ENCODE measurements at places on chromosomes 2 and 18.

- DNase-seq: peak; percentile 89
These were observed 46.4 kb upstream of the SPP2 start for GRCh38 chr2:234003972-234004617.

- no peak for DNase-seq
These were observed 150.0 kb upstream of the MYCN start for GRCh38 chr2:15790326-15790725.

DNA sequence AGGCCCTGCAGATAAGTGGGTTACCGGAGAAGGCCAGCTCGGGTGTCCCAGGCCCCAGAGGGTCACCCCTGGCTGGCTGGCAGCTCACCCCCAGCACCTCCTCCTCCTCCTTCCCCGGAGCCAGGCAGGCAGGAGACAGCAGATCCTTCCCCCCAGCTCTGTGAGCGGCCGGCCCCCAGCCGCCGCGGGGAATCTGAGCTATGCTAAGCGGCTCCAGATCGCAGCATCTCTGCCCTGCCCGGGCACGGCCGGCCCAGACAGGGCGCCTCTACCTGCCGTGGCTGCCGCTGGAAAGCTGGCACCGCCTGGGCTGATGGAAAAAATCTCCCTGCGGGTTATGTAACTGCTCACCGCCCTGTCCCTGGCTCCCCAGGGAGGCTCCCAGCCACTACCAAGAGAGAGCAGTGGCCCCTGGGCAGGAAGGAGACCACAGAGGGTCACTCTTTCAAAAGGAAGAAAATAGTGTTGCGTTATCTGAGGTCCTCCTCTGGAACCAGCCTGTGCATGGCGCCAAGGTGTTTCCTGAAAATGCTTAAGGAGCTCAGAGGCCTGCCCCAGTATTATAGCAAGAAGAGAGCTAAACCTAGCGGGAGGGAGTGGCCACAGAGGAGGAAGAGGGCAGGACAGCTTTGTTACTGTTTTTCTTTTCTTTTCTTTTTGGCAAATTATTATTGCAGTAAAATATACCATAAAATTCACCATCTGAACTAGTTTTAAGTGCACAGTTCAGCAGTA lies 179.0 kb downstream of the SMAD7 start:
- no peak for DNase-seq

- no peak for DNase-seq
These were observed 318.8 kb downstream of the CCDC85A start for GRCh38 chr2:56502616-56503015.

- peak; percentile 44 for DNase-seq
These were observed 949.8 kb upstream of the LRATD1 start for GRCh38 chr2:13682540-13683272.

DNA sequence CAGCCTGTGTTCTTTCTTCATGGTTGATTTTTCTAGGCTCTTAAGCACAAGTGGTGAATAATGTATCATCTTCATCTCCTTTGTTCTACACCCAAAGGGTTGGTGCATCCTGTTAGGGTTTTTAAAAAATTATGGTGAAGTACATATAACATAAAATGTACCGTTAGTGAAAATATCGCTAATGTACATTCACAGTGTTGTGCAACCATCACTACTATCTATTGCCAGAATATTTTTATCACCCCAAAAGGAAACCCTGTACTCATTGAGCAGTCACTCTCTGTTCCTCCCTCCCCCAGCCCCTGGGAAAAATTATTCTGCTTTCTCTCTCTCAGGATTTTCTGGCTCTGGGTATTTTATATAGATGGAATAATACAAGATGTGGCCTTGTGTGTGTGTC lies 98.5 kb downstream of the PRKCE start:
- DNase-seq: no peak

- DNase-seq: no peak
These were observed 49.8 kb upstream of the TNP1 start for GRCh38 chr2:216909541-216910210.

GRCh38 chr18:75779910-75780309 lies 352.4 kb upstream of the SMIM21 start:
- no peak for DNase-seq

DNA sequence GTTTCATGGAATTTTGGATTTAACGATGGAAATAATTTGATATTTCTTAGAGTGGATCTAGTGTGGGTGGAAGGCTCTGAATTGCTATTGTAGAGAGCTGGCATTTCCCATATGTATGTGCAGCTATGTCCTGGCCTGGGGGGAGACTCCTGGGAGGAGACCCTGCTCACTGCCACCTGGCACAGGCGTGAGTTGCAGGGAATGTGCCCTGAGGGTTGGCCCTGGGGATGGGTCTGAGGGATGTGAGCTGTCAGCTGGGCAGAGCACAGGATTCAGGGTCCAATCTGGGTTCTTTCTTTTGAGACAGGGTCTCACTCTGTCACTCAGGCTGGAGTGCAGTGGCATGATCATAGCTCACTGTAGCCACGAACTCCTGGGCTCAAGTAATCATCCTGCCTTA lies 120.2 kb downstream of the CLIP4 start:
- DNase-seq: no peak

DNA sequence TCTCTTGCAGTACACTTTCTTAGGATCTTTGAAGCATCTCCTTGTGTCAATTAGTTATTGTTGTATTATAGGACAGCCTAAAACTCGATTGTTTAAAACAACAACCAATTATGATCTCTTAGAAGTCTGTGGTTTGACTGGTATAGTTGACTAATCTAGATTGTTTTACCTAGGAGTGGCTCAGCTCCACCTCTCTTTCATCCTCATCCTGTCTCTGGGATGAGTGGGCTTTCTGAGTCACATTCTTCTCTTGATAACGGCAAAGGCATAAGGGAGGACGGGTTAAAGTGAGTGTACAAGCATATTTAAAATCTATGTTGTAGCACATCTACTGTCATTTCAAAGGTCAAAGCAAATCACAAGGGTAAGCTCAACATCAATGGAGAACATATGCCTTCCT lies 102.3 kb upstream of the GULP1 start:
- peak; percentile 25 for DNase-seq

- DNase-seq: peak; percentile 90
These were observed 650.5 kb downstream of the GALR1 start for GRCh38 chr18:77899972-77900754.

DNA sequence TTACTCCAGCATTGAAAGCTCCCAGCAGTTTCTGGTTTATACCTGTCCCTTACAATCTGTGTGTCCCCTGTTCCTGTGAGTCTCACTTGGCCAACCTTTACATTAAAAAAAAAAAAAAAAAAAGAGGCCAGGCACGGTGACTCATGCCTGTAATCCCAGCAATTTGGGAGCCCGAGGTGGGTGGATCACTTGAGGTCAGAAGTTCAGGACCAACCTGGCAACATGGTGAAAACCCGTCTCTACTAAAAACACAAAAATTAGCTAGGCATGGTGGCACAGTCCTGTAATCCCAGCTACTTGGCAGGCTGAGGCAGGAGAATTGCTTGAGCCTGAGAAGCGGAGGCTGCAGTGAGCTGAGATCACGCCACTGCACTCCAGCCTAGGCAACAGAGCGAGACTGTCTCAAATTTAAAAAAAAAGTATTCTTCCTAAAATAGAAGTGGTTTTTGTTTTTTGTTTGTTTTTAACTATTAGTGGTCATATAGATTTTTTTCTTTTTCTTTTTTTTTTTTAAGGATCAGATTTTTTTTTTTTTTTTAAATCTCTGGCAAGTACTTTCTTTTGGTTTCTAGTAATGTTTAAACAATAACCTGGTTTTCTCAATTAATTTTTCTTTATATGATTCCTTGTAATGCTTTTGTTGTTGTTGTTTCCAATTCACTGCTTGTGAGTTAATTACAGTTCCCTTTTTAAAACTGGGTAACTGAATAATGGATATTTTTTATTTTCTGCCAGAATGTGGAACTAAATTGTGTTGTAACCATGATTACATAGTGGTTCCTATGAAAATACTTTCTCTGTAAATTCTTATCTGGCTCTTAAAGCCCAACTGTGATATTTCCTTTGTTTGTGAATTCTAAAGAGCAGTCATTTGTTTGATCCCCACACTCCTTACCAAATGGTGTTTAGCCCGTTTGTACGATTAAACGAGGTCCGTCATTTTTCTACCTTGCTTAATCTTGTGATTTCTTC lies 116.8 kb downstream of the CTAGE1 start:
- no peak for DNase-seq

DNA sequence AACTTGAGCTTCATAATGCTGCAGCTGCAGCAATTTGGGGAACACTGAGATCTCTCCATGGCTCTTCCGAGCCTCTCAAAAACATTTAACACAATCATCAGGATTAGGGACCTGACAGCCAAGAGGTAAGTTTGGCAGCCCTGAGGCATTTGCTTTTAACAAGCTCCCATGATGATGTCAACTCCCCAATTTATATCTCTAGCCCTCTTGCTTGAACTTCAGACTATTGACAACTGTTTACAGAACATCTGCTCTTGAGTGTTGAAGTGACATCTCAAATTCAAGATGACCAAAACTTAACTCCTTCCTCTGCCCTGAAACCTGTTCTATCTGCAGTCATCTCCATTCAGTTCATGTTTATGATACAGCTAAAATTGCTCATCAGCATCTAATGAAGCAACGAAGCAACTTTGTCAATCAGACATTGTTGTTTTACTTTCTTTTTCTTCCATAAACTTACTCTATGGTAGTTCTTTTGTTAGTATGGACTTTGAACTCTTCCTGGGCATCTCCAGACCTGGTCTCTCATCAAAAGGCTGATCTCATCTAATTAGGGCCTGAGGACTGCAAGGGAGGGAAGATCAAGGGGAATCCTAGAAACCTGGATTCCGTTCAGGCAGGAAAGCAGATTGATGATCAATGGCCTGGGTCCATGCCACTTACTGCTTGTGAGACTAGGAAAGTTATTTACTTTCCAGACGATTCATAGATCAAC lies 48.1 kb downstream of the SEMA4F start:
- no peak for DNase-seq

DNA sequence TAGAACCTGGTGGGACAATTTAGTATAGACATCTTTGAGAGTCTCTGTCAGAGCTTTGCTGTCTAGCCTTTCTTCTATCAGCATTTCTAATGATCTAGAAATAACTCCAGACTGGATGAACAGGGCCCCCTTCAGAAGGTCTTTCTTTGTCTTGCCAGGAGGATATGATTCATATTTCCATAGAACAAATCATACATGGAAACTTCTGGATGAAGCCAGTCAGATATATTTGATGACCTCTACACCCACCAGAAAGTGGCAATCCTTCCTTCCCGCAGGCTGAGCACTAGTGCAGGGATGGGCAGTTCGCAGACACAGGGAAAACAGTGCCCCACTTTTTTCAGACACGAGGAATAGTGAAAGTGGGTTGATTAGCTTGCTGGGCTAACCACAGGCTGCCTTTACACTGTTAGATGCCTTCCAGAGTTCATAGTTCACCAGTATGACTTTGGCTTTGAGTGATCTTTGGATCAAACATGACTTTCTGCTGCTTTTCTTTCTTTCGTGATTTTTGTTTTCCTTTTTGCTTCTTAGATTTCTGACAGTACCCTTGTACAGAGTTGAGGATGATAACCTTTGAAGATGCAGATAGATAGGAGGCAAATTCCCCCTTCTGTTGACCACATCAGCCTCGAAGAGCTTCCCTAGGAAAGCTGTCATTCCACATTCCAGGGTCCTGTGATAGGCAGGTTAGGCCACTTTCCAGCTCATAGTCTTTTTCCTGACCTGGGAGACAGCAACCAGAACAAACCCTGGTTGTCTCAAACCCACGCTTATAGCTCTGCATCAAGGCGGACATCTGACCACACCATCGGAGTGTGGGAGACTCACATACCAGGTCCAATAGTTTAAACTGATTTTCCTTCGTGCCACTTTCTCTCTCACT lies 237.0 kb downstream of the ZNF407 start:
- DNase-seq: no peak
